Activated CD4-positive, alpha-beta T cell treated with anti-CD3 and anti-CD28 coated beads for 48 hours (primary cell): ENCODE measurements at places on chromosomes 4 and X.

DNA sequence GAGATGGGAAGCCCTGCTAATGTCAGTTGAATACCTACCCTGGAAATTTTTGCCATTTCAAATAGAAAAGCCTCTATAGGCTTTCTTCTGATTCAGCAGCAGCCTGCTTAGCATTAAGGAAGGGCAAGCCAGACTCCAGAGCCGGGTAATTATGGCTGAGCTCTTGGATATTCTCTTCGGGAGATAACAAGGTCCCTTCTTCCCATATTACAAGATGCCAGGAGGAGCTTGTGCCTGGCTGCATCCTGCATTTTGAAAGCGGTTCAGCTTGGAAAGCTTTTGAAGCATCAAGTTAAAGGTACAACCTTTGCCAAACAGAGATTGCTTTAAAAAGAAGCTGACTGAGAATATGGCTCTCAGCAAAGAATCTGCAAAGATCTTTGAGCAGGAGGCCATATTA is 399.6 kb upstream of the RPS6KA3 start:
- no peak for DNase-seq

- DNase-seq = no peak
Observed at GRCh38 chr4:185902654-185903053, 90.7 kb upstream of the SORBS2 start.

DNA sequence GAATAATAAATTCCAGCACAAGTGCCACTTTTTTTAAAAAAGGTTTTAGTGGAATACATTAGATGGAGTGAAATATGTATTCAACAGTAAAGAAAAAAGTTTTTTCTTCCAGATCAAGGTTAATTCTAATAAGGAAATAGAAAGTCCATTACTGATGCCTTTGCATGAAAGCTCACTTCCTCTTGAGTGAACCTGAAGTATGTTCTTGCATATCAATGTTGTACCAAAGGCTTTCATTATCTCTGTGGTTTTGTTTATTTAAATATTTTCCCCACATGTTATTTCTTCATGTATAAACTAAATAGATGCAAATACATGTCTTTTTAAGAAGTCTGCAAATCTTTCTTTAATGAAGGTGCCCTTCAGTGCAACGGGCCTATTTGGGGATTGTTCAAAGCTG is 307.9 kb downstream of the C4orf33 start:
- no peak for DNase-seq

- peak; percentile 9 for DNase-seq
Observed at GRCh38 chr4:37481547-37482122, 204.5 kb downstream of the RELL1 start.

GRCh38 chr4:64539234-64539849 is 130.1 kb upstream of the TECRL start:
- peak; percentile 46 for DNase-seq

GRCh38 chr4:185404031-185404430 is 7.4 kb downstream of the ANKRD37 start:
- DNase-seq = no peak

- DNase-seq = no peak
Observed at GRCh38 chrX:7435822-7436221, 287.9 kb upstream of the PUDP start.

- peak; percentile 35 for DNase-seq
Observed at GRCh38 chr4:21765810-21766407, 182.7 kb downstream of the KCNIP4 start.

- DNase-seq = no peak
Observed at GRCh38 chrX:45164995-45165394, 35.7 kb downstream of the DIPK2B start.

DNA sequence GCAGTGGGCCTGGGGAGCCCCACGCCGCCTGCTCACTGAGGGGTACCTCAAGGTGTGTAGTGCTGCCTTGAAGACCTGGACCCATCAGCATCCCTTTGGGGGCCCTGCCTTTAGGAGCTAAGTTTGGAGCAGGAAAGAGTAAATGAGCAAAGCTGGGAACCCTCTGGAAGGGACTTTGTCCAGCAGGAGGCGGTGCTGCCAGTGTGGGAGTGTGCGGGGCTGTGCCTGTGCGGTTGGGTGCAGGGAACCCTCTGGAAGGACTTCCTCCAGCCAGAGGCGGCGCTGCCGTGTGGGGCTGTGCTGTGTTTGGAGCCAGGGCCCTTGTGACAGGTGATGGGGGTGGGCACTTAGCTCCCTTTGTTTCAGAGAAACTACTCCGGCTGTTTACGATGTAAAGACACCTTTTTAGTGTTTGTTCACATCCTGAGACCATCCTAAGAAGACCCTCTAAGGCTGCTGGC is 25.8 kb downstream of the RGS12 start:
- DNase-seq = no peak

DNA sequence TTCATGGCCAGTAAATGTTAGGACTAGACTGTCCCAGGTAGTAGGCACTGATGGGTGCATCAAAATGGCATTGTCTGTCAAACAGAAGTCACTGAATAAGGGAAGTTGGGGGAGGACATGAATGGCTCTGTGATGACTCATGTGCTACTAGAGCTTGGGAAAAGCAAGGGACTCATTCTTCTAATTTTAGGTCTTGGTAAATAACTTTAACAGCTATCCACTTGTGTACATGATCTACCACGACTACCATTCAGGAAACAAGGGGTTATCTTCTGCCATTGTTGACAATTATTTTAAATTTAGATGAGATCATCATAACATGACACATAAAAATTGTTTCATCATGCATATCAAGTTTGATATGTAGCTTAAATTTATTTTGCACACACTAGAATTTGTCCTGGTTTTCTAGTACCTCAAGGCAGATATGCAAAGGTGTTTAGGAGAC is 6.3 kb downstream of the AREG start:
- DNase-seq = no peak

- no peak for DNase-seq
Observed at GRCh38 chrX:2474963-2475726, 25.6 kb downstream of the DHRSX start.

GRCh38 chr4:140149846-140150635 is 3.9 kb downstream of the MAML3 start:
- peak; percentile 66 for DNase-seq

DNA sequence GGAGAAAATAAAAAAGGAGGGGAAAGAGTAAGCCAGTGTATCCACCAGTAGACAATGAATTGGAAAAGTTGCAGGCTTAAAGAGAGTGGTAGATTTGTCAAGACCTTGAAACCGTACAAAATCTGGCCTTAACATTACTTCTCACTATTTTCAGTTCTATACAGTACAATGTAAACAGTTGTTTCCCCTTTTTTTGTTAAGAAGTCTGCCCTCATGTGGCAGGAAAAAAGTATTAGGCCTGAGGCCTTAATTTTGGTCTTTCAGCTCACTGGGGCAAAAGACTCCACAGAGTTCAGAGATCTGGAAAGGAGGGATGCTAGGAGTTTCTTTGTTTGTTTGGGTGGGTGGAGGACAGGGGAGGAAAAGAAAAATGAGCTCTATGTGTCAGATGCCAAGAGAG is 92.8 kb upstream of the CCDC160 start:
- no peak for DNase-seq

DNA sequence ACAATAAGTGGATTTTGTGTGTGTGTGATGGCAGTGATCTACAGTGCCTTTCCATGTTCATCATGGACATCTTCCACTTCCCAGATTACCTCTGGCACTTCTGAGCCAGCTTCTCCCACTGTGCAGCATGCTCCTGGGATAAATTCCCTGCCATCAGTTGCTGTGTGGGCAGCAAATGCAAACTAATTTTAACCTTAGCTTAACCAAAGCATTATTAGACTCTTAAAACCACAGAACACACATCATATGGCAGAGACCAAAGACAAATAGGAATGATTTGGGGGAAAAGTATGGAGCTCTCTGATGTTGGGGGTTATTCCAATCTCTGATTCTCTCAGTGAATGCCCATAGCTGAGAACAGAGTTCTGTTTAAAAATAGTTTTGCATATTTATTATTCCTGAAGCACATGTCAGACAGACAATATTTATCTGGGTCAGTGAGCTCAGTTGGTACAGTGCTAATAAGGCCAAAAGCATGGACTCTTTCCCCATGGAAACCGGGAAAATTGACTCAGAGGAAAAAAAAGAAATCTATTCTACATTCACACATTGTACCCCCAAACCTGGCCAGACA is 567.4 kb downstream of the IQCM start:
- no peak for DNase-seq

GRCh38 chr4:106795326-106795725 is 240.8 kb downstream of the DKK2 start:
- no peak for DNase-seq

DNA sequence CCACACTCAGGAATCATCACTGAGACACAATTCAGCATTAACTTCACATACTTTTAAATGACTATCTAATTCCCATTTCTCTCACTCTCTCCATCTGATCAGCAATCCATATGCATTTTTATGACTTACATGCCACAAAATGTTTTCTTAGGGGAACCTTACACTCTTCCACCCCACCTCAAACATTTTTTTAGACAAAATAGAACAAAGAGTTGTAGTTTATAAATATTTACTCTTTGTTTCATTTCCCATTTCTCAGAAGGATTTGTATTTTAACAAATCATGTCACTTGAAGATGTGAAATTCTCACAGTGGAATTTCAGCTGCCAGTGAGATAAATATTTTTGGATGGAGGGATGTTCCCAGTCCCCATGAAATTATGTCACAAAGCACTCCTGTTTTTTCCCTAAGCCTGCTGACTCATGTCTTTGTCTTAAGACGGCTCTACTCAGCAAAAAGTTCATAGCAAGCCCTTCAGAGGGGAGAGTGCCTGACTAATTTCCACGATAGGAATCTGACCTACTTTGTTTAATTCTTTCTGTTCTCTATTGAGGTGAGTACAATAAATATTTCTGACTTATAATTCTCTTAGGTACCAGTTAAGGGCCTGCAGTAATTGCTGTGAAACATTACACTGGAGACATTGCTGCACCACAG is 257.7 kb downstream of the THOC2 start:
- DNase-seq = no peak

DNA sequence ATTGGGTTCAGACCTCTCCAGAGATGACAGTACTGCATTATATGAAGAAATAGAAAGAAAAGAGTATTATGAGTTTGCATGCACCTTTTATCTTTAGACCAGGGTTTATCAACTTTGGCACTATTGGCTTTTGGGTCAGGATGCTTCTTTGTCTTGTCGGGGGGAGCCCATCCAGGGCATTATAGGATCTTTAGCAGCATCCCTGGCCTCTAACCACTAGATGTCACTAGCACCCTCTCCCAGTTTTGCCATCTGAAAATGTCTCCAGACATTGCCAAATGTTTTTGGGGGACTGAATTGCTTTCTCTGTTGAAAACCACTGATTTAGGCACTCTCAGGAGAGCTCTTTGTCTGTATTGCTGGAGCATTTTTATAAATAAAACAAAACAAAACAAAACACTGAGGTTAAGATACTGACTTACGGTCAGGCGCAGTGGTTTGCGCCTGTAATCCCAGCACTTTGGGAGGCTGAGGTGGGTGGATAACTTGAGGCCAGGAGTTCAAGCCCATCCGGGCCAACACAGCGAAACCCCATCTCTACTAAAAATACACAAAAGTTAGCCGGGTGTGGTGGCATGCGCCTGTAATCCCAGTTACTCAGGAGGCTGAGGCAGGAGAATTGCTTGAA is 23.6 kb downstream of the CA5B start:
- DNase-seq = peak; percentile 36

DNA sequence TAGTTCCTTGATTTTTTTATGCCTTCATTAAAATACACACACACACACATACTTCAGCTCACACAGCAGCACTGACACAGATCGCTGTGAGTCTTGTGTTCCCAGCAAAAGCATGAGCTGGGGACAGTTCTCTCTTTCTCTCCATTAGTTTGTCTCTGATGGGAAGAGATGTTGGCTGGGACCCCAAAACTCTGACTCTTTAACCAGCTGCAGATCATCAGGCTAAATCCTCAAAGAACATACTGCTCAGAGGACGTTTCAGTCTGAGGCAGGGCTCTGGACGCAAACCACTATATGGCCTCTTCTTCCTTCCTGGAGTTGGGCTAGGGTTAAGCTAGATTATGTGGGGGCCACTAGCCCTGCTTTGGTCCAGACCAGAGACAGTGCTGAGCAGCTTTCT is 109.6 kb downstream of the NHSL2 start:
- no peak for DNase-seq

GRCh38 chr4:55398461-55398860 is 2.7 kb downstream of the TMEM165 start:
- no peak for DNase-seq

DNA sequence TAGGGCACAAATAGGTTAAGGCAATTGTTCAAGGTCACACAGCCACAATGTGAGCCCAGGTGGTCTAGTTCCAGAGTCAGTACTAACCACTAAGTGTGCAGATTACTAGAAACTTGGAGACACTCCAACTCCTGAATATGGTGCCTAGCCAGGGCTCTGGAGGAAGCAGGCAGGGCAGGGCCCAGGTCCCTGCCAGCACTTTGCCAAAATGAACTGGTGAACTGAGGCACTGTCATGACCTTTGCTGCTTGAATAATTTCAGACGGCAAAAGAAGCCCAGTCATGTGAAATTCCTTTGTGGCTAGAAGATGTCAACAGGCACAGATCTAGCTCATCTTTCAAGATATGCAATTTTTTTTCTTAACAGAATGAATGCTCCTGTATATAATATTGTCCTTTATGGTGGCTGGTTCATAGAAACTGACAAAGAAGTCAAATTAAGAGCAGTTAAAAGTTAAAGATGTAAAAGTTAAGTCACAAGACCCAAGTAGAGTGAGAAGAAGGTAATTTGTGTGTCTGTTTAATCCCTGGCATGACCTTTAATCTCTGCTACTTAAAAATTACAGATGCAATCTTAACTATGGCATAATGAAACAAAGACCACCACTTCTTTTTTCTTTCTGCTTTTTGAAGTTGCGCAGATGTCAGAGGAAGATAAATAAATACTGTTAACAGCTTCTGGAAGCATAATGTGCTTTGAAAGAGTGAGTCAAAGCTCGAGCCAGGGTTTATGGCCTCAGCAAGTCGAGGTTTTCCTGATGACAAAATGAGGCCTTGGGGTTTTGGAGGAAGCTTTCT is 54.1 kb downstream of the SHROOM3 start:
- no peak for DNase-seq

DNA sequence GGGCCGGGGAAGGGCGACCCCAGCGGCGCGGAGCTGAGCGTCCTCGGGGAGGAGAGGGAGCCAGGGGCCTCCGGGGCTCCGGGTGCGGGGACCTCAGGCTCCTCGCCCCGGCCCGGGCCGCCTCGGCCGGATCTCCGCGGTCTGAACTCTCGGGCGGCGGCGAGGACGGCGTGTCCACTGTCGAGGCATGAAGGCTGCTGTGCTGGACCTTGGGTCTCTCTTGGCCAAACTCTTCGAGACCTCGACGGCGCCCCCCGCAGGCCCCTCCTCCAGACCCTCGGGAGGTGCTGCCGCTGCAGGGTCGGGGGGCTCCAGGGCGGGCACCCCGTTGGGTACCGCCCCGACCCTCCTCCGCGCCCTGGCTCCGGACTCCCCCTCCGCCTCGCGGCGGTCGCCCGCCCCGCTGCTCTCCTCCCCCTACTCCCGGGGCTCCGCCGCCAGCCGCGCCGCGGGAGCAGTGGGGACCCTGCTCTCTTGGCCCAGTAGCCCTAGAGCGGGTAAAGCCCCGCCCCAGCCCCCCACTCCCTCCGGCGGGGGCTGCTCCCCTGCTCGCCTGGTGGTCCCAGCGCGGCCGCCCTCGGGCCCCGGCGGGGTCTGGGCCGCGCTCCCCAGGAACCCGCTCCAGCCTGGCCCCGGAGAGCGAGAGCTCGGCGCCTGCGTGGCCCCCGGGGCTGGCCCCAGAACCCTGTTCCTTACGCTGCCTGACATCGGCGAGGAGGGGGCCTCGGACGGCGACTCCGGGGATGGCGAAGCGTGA is 564 bp downstream of the FAM149A start:
- DNase-seq = peak; percentile 5

- DNase-seq = no peak
Observed at GRCh38 chr4:20430259-20430941, 178.7 kb downstream of the SLIT2 start.

- no peak for DNase-seq
Observed at GRCh38 chrX:114462266-114462665, 121.6 kb upstream of the HTR2C start.

GRCh38 chr4:156898373-156899117 is 73.1 kb downstream of the PDGFC start:
- DNase-seq = no peak
